ENCODE measurements at places on chromosomes 7 and 10.

GRCh38 chr7:2037808-2038522 lies 194.8 kb downstream of the MAD1L1 start:
- DNase-seq, result peak; percentile 49

DNA sequence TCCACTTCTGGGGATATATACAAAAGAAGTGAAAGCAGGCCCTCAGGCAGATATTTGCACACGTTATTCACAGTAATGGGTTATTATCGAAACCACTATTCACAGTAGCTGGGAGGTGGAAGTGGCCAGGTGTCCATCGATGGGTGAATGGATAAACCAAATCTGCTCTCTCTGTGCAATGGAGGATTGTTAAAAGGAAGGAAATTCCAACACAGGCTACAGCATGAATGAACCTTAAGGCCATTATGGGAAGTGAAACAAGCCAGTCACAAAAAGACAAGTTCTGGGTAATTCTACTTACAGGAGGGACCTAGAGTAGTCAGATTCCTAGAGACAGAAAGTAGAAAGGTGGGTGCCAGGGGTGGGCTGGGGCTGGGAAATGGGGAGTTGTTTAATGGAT lies 48.5 kb upstream of the BHLHA15 start:
- no peak for DNase-seq

GRCh38 chr10:72834183-72834825 lies 59.2 kb upstream of the OIT3 start:
- peak; percentile 56 for DNase-seq

DNA sequence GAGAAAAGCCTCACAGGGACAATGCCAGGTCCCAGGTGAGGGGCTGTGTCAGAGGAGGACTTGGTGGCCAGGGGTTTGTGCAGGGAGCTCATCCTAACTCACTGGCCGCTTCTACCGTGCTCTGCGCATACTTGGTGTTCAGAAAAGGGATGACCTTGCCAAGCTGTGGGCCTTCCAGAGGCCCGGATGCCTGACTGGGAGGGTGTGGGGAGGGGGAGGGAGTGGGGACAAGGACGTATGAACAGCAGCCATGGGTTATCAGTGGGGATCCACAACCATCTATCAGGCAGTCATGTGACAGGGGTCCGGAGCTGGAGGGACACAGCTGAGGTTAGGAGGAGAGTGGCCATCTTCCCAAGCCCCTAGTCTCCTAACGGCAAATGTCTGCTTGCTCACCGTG lies 6.2 kb downstream of the SFXN4 start:
- DNase-seq, result no peak

DNA sequence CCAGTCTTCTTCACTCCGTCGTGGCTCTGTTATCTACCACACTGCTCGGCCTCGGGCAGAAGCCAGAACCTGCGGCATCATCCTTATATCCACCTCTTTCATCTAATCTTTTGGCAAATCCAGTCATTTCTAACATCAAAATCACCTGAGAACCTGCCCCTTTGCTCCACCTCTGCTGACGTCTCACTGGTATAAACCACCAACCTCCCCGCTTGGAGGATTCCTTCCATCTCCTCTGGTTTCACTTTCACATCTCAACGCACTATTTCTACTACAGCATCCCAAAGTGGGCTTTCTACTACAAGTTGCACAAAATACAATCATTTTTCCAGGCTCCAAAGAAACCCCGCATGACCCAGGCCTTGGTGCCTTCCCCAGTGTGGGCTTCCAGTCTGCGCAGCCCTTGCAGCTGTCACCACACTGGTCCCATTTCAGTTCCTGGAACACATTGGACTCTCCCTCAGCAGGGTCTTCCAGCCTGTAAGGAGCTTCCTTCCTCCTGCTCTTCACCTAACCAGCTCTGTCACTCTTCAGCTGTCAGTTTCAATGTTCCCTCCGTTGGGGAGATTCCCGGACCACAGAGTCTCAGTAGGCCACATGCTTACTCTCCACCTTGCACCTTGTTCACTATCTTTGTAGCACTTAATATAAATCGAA lies 85.0 kb downstream of the PRKCQ start:
- peak; percentile 48 for DNase-seq

DNA sequence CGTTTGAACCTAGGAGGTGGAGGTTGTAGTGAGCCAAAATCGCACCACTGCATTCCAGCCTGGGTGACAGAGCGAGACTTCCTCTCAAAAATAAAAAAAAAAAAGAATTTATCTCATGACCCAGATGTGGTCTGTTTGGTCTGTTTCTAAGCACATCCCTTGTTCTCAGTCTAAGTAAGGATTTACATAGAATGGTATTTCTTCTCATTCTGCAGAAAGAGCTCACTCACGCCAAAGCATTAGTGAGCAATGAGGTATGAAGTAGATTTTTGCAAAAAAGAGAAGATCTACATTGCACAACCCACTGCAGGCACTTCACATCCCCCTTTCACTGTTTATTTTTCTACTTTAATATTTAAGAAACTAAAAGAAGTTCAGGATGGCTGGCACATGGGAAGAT lies 76.5 kb upstream of the FGL2 start:
- no peak for DNase-seq

DNA sequence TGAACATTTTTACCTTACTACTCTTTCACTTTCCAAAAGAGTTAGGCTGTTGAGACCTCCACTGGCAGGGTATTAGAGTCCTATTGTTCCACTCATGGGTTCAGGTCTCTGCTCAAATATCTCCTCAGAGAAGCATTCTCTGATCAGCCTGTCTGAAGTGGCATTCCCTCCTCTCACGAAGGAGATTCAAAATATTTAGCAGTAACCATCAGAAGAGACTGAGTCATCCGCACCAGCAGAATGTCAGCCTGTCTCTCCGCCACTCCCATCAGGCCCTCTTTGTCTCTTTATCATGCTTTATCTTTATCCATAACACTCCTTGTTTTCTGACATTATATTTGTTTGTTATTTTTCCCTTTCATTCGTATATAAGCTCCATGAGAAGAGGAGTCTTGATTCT lies 79.1 kb downstream of the AASS start:
- no peak for DNase-seq

DNA sequence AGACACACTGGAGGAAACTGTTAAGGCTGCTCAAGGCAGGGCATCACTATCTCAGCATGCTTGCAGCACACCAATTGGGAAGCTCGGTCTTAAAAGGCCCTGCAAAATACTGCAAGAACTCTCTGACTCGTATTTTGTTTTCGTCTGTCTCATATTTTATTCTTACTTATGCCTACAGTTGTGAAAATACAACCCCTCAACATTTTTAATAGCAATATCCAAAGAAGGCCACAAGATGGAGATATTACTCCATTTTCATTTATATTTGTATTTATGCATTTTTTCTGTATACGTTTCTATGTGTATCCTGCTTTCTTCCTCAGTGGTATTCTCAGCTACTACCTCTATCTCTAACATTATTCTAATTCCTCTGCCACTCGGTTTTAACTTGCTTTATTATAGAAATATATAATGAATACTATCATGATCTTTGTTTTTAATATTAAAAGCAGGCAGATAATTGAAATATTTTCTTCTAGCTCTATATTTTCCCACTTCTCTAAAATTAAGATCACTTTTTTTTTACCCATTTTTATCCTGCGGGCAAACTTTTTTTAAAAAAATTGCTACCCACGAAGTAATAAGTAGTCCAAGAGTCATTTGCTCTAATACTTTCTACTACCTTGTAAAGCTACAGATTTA lies 10.0 kb downstream of the DNAJC1 start:
- no peak for DNase-seq

DNA sequence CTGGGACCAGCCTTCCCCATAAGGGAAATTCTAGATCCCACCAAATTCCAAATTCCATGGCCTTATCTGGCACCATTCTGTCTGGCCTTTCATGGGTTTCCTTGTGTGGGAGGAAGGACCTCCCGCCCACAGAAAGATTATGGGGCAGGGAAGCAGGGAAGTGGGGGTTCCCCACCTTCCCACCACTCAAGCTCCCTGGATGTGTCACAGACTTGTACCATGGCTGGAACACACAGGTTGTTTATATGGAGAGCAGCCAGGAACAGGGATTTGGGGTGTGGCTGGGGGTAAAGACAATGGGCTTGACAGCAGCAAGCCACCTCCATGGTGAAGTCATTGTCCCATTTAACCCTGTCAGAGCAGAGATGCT lies 18.3 kb downstream of the UNC5B start:
- no peak for DNase-seq

DNA sequence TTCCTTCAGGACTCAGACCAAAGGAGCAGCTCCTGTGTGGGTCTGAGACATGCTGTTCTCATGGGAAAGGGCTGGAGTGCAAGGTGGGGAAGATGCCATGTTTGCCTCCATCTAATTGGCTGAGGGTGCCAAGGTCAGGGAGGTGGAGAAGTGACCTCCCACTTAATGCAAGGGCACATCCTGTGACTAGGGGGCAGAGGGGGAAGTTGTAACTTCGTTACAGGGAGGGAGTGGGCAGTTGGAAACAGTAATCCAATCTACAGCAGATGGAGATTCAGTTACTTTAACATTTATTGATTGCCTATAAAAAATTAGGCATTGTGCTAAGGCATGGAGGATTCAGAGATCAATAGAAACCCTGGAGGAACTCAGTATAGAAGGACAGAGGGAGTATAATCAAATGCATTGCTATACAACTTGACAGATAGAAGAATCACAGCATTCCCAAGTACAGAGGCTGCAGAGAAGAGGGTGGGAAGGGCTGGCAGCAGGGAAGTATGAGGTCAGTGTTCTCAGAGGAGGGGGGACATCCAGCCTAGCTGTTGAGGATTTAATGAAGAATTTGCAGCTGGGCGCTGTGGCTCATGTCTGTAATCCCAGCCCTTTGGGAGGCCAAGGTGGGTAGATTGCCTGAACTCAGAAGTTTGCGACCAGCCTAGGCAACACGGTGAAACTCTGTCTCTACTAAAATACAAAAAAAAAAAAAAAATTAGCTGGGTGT lies 75.9 kb downstream of the CCNY start:
- DNase-seq, result no peak

- no peak for DNase-seq
Observed at GRCh38 chr7:2383543-2384274, 19.7 kb upstream of the CHST12 start.

DNA sequence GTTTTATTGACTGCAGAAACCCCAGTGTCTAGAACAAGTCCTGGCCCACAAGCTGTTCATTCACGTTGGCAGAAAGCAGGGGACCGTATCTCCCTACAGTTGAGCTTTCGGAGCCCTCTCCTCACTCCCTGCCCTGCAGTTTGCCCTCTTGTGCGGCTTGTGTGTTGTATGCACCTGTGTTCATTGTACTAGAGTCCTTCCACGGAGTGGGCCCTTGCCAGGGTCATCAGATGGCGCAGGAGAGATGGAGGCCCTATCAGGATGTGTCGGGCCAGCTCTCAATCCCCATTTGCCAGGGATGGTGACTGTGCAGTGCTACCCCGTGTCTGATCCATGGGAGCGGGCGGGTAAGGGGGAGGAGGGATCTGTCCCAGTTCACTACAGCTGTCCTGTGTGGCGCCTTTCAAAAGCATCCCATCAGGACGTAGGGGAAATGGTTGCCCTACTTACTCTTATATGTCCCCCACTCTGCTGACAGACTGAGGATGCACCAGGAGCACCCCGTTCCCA lies 77.4 kb upstream of the PRR15 start:
- no peak for DNase-seq

DNA sequence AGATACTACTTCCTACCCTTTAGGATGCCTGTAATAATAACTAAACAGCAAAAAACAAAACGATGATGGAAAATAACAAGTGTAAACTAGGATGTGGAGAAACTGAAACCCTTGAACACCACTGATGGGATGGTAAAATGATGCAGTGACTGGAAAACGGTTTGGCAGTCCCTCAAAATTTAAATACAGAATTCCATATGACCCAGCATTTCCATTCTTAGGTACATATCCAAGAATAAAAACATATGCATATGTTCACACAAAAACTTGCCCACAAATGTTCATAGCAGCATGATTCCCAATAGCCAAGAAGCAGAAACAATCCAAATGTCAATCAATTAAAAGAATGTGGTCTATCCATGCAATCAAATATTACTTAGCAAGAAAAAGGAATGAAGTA lies 25.8 kb downstream of the SMURF1 start:
- DNase-seq, result no peak

DNA sequence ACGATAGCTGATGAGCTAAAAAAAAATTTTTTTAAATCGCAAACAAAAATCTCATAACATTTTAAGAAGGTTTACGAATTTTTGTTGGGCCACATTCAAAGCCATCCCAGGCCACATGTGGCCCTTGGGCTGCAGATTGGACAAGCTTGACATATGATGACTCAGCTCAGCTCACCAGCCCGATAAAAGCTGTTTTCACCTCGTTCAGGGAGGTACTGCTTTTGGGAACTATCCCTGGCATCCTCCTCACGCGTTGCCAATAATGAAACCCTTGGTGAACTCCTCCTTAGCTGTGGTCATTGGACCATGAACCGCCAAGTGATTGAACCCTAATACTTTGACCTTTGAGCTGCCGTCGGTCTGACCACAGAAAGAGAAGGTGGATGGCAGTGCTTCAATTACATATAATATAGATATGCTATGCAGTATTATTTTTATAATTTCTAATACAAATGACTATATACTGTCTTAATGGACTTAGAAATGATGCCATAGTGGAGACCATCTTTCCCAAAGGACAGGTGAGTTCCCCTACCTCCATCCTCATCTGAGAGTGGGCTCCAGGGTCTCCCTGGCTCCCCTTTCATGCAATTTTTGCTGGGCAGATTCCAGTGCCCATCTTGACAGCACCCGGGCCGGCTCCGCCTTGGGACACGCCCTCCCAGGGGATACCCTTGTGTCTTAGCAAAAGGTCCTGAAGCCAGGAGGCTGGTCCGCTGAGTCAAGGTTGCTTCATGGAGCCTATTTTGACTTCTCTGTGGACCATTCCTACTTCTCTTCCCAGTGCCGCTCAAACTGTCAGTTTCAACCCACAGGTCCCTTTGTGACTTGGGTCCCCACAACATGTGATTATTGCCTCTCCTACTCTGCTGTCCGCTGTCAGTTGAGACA lies 707.2 kb downstream of the PARD3 start:
- no peak for DNase-seq

DNA sequence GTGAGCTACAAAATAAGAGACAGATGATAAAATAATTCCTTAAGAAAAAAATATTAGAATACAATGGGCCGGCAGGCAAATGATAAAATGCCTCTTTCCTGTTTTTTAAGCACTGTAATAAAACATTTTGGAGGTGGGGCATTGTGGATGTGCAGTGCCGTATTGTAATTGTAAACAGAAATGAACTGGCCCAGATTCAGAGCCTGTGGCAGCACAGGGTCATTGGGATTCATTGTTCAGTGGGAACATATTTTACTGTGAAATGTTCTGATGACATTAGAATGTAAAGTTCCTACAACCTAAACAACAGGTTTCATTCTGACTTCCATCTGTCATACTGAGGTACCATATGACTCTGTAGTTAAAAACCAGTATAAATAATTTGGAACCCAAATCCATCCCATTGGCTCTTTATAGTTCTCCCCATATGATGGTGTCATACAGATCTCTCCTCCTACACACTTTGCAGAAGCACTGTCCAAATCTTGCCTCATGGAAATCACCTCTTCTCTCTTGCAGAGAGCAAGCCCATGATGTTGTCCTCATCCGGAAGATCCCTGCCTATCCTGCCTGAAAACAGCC lies 264.6 kb downstream of the WDR37 start:
- no peak for DNase-seq

GRCh38 chr7:34488766-34489165 lies 169.3 kb upstream of the NPSR1 start:
- no peak for DNase-seq

GRCh38 chr7:83248000-83248399 lies 85.3 kb upstream of the PCLO start:
- DNase-seq, result no peak

Data from bone marrow (tissue), 2 donors.